Heart left ventricle (tissue), 16 donors: ENCODE measurements at places on chromosomes 4 and X. TPM values are rescaled to one million over a fixed set of nuclear protein-coding genes. Genes with fewer than 3 reads are reported as not detected.

The DDX53 gene
- not detected for total RNA-seq

The LRP2BP gene
- total RNA-seq, result 1.3 TPM

The ARL9 gene
- 0.21 TPM for total RNA-seq

GRCh38 chrX:145751943-145752342, 65.7 kb upstream of the SLITRK2 start:
- H3K27ac ChIP-seq, result no peak overlapping the region
- no peaks in the 10 kb centered on the region for H3K36me3 ChIP-seq
- H3K27me3 ChIP-seq, result no peaks in the 10 kb centered on the region
- no peak for DNase-seq
- H3K4me3 ChIP-seq, result no peak overlapping the region

- no peaks in the 10 kb centered on the region for H3K36me3 ChIP-seq
- no peaks in the 10 kb centered on the region for H3K27me3 ChIP-seq
- no peak for DNase-seq
- no peak overlapping the region for H3K27ac ChIP-seq
Measured at GRCh38 chrX:139691493-139691842, 16.5 kb downstream of the MCF2 start.
